Muscle of arm (tissue), 14 donors: ENCODE measurements at places on chromosomes 16 and 17.

DNA sequence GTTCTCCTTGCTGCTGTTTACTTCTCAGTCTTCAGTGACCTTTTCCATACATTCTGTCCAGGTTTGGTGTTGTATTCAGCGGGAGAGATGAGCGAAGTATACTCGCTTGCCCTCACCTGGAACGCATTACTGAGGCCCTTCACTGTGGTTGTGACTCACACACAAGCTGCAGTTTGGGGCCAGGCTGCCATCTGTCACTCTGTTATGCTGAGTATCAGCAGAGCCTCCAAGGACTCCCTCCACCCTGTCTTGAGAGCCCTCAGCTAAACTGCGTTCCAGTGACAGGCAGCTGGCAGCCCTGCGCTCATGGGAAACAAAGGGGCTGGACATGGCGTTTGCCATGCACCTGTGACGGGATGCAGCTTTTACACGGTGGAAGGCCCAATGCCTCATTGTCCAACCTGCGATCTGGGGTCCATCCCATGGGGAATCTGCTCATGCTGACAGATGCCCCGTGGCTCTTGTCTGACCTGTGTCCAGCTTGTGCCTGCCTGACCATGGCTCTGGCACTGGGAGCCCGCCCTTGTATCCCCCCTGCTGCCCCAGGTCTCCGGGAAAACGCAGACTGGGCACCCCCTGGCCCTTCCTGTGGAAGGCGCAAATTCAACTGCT is 6.5 kb upstream of the ZNF778 start:
- DNase-seq, result no peak

- no peak for DNase-seq
Measured at GRCh38 chr17:73924114-73924908, 279.2 kb upstream of the RPL38 start.

- no peak for DNase-seq
Measured at GRCh38 chr16:64975821-64976220, 146.0 kb downstream of the CDH11 start.

GRCh38 chr17:21495281-21495680 is 119.1 kb downstream of the KCNJ12 start:
- no peak for DNase-seq

DNA sequence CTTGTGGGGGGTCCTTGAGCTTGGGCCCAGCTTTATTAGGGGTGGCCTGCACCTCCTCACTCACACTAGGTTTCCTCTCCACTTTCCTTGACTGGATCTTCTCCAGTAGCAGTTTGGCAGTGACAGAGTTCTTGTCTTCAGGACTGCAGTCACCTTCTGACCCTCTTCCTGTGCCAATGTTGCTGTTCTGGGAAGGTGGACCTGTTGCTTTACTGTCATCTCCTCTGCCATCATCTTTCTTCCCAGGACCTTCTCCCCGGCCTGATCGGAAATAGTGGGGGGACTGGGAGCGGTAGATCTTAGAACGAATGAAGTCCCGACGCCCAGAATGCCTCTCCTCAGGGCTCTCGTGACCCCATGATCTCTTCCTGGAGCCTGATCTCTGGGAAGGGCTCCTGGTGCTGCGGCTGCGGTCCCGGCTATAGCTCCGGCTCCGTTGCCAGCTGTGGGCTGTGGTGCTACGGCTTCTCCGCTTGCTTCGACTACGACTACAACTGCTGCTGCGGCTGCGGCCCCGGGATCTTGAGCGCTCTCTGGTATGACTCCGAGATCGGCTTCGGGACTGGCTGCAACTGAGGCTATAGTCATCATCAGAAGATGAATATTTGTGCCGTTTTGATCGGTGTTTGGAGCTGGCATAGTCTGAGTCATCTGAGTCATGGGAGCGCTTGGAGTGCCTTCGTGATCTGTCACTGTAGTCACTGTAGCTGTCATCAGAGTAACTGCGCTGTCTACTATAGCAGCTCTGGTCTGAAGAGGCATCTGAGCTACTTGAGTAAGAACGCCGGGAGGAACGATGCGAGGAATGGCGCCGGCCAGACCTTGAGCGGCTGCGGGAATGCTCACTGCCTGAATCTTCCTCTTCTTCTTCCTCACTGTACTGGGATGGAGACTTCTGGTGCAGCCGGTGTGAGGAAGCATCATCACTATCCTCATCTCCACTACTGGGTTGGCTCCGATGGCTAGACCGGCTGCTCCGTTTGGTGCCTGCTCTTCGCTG is 9.5 kb upstream of the ITGA2B start:
- DNase-seq, result no peak

DNA sequence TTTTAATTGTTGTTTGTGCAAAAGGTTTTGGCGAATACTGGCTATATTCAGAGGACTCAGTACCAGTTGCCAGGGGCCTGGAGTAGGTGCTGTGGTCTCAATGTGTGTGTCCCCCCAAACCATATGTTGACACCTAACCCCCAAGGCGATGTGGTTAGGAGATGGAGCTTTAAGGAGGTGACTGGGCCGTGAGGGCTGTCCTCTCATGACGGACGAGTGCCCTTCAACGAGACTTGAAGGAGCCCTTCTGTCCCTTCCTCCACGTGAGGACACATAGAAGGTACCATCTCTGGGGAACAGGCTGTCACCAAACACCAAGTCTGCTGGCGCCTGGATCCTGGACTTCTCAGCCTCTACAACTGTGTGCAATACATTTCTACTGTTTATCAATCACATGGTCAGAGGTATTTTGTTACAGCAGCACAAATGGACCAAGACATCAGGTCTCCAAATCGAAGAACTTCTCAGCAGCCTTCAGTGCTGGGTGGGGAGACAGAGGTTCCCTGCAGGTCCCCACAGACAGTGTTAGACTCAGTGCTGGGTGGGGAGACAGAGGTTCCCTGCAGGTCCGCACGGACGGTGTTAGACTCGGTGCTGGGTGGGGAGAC is 24.8 kb upstream of the METRNL start:
- no peak for DNase-seq

DNA sequence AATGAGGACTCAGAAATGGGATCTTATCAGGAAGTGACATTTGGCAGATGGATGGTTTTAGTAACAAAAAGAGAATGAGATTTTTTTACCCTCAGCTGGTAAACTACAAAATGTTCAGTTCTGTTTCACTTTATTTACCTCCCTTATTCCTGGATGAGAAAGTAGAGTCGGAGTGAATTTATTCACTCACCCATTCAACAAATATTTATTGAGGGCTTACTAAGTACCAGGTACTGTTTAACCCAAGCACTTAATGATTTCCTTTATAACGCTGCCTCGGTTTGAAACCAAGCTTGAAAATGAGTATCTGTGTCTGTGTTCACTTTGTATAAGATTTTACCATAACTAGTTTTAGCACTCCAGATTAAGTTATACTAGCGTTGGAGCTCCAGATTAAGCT is 38.1 kb downstream of the CDRT15 start:
- no peak for DNase-seq

DNA sequence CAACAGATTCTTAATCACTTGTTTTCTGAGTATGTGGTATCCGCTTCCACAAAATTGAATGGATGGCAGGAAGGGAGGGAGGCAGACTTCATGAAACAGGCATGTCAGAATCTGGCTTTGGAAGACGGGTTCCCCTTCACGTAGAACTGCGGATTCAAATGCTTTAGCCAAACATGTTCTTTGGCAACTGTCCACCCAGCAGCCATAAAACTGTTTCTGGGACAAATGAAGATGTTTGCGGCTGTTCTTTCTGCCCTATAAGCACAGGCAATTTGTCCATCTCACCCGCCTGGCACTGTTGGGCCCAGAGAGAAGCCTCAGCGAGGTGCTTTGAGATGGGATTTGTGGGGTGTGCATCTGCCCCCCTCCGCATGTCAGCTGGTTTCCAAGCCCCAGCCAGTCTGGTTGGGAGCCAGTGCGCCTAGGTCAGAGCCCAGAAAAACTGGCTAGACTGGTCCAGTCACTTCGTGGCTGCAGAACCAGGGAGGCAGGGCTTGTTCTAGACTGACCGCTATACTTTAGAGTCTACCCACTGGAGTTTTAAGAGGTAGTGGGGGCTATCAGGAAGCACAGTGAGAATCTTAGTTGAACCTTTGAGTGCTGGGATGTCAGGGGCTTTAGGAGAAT is 6.3 kb downstream of the CRHR1 start:
- DNase-seq, result no peak

DNA sequence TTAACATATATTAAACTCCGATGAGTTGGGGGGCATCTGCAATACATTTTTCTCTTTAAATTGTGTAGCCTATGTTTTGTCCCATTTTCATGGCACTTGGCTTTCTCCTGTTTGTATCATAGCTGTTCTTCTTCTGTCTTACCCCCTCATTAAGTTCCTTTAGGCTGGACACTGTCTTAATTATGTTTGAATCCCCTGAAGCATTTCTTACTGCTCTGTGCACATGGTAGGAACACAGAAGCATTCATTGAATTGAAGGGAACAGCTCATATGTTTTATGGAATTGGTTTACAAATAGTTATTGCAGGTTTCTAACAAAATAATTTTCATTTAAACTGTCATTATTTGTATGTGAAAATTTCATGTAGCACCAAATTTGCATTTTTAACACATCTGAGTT is 176.8 kb downstream of the TANC2 start:
- no peak for DNase-seq

DNA sequence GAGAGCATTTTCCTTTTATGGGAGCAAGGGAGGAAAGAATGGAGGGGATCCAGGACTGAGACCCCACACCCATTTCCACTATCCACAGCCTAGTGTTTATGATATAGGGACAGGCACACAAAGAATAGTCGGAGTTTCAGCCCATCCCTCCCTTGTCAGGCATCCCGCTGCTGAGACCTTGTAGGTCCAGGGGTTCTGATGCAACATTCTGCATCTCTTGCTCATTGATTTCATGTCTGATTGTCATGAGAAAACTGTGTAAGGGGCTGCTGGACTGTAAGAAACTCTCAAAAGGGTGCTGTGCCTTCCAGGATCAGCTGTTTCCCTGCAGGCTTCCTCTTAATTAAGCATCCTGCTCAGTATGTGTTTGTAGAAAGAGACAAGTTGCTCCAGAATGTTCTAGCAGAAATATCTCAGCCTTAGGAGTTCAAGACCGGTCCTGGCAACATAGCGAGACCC is 5.3 kb upstream of the POLR3E start:
- no peak for DNase-seq

DNA sequence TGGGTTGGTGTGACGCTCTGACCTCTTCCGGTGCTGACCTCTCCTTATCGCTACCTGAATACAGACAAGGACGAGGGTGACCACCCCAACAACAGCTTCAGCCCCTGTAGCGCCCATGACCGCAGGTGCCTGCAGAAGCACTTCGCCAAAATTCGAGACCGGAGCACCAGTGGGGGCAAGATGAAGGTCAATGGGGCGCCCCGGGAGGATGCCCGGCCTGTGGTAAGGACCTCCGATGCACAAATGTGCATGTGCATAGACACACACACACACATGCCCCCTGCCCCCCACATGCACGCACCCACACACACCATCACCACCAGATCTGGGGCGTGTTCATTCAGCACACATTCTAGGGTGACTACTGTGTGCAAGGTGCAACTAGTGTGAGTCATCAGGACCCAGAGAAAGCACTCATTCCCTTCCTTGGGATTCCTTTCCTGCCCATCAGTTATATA is 9.7 kb downstream of the IGFBP4 start:
- DNase-seq, result no peak

DNA sequence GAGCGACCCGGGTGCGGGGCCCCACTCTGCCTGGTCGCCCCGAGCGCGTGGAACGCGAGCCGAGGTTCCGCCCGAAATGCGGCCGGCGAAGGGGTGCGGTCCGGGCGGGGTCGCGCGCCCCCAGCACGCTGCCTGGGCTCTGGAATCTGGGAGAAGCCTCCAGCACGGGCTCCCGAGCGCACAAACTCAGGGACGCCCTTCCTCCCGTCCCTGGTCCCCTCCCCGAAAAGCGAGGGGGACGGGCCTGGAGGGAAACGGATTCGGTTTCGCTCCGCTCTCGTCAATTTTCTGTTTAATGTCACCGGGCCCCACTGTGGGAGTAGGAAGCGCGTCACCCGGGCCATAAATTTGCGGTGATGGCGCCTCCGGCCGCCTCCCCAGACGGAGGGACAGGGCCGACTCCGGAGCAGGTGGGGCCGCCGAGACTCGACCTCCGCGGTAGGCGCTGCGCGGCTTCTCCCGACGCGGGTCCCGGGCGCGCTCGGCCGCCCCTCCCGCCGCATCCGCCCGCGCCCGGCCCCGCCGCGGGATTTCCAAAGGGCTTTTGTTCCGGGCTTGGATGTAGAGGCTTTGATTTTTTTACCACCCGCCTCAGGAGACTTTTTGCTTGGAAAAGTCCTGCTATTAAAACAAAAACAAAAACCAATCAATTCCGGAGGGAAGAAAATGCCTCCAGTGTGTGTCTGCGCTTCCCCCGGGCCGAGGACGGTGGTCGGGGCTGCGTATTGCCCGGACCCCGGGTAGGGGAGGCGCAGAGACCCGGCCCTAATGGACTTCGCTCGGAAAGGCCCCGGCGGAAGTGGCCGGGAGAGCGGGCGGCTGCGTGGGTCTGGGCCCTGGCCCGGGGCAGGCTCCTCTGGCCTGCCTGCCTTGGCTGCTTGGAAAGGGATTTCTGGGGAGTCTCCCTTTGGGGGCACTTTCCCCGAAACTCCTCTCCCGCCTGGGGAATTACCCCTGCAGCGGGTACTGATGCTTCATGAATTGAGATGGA is 7.9 kb upstream of the BAHCC1 start:
- peak; percentile 79 for DNase-seq

- no peak for DNase-seq
Measured at GRCh38 chr17:50945779-50946222, 79.6 kb upstream of the TOB1 start.

- no peak for DNase-seq
Measured at GRCh38 chr17:82376042-82376730, 4.6 kb downstream of the UTS2R start.

GRCh38 chr17:28634206-28634865 is 10.6 kb downstream of the BLTP2 start:
- DNase-seq, result no peak

GRCh38 chr16:5073279-5073629 is 1.6 kb downstream of the ALG1 start:
- DNase-seq, result no peak

DNA sequence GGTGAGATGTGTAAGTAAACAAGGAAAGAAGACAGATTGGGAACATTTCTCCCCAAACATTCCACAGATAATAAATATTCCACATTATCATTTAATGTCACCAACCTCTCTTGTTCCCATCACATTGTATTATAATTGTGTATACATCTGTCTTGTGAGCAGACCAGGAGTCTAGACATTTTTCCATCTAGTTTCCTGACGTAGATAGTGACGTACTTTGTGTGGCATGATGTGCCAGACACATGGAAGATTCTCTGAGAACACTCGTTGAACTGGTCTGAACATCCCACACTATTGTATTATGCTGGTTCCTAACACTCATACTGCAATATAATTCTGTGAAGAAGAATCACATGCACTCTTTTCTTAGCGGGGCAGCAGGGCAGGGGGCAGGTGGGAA is 34.0 kb downstream of the WSB1 start:
- DNase-seq, result no peak

DNA sequence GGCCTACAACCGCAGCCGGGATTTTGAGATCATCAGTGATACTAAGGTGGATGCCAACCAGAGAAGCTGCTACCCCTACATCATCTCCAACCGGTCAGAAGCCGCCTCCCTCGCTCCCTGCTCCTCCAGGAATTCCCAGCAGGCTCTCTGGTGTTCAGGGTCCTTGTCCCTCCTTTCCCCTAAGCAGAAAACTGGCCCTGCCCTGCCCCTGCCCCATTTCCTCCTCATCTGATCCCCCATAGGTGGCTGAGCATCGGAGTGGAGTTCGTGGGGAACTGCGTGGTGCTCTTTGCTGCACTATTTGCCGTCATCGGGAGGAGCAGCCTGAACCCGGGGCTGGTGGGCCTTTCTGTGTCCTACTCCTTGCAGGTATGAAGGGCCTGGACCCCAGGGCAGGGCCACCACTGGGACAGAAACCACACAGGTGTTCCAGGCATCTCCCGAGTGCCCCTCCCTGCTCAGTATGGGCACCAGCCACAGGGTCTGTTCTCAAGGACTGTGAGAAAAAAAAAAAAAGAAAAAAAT is 29.8 kb downstream of the ANKRD40 start:
- no peak for DNase-seq
